Stimulated activated CD4-positive, alpha-beta T cell treated with anti-CD3 and anti-CD28 coated beads, TNF-alpha, amount 100 ng/mL, for 24 hours (primary cell): ENCODE measurements at places on chromosomes 4 and X.

DNA sequence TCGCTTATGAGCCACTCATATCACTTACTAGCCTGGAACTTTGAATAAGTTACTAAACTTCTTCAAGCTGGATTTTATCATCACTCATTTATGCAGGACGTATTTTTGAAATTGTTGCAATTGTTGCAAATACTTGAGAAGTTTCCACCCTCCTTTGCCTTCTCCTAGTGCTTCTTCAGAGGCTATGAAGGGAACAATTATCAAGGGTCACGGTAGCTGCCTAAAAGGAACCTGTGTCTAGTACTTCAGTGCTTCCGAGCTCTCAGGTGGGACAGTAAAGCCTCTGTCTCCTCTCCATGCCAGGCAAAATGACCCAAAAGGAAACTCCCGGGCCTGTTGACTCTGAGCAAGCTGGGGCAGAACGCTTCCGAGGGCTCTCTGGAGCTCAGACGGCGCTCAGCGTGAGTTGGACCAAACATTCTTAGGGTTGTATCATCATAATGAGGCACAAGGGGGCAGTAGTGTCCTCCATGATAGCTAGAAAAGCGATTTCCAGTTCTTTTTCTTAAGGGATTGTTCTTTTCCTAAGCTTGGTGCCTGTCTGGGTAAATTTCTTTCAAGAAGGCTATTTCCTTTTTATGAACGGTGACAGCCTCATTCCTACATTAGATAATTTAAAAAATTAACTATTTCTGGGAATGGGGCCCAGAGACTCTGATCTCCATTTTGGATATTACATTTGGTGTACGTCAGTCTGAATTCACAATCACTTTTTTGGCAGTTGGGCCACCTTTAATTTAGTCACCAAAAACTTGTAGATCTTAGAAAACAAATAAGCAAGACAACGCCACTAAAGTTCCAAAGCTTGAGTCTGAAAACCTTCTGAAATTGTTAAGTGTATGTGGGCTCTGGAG is 73.1 kb downstream of the PACRGL start:
- DNase-seq, result peak; percentile 0

DNA sequence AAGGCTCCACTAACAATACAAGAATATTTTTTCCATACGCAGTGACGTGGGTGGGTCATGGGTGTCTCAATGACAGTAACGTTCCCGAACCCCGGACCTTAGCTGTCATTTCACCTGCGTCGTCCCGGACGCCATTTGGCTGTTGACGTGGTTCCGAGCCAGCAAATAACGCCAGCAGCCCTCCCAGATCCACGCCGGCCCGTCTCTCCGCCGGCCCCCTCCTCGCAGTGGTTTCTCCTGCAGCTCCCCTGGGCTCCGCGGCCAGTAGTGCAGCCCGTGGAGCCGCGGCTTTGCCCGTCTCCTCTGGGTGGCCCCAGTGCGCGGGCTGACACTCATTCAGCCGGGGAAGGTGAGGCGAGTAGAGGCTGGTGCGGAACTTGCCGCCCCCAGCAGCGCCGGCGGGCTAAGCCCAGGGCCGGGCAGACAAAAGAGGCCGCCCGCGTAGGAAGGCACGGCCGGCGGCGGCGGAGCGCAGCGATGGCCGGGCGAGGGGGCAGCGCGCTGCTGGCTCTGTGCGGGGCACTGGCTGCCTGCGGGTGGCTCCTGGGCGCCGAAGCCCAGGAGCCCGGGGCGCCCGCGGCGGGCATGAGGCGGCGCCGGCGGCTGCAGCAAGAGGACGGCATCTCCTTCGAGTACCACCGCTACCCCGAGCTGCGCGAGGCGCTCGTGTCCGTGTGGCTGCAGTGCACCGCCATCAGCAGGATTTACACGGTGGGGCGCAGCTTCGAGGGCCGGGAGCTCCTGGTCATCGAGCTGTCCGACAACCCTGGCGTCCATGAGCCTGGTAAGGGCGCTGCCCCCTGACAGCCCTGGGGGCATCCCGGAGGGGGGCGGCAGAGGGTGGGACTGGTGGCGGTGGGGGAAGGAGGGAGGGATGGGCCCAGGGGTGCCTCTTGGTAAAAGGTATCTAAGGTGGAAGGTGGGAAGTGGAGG is at the start of gene CPE:
Gene CPE, plus strand, starts transcription at position 264 of the 933 bp plus-strand sequence. Its CDS starts 214 bp downstream, at position 478.
- peak; percentile 59 for DNase-seq

- no peak for DNase-seq
Measured at GRCh38 chr4:163108614-163109013, 58.1 kb downstream of the NAF1 start.

DNA sequence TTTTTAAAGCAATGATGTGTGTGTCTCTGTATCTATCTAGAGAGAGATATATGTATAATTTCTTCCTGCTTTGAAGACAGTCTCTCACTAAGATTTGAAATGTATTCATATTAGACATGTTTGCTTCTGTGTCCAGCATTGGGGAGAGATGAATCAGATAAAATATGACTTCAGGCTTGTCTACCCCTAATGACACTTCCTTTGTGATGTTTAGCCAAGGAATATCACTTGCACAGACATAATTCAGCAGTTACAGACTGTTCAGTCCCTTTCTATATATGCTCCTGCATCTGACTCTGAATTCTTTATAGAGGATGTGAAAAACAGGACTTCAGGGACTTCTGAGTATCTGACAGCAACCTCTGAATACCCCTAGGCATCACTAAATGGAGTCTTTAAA is 158.4 kb downstream of the DCLK2 start:
- DNase-seq, result no peak

- DNase-seq, result no peak
Measured at GRCh38 chrX:14355556-14355955, 173.8 kb upstream of the GLRA2 start.

DNA sequence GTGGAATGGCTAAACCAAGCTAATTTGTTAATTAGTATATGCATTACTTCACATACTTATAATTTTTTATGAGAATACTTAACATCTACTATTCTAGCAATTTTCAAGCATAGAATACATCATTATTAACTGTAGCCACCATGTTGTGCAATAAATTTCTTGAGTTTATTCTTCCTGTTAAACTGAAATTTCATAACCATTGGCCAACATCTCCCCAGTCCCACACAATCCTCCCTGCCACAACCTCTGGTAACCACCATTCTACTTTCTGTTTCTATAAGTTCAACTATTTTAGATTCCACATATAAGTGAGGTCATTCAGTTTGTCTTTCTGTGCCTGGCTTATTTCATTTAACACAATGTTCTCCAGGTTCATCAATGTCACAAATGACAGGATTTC is 208.5 kb downstream of the PPP4R3C start:
- no peak for DNase-seq

DNA sequence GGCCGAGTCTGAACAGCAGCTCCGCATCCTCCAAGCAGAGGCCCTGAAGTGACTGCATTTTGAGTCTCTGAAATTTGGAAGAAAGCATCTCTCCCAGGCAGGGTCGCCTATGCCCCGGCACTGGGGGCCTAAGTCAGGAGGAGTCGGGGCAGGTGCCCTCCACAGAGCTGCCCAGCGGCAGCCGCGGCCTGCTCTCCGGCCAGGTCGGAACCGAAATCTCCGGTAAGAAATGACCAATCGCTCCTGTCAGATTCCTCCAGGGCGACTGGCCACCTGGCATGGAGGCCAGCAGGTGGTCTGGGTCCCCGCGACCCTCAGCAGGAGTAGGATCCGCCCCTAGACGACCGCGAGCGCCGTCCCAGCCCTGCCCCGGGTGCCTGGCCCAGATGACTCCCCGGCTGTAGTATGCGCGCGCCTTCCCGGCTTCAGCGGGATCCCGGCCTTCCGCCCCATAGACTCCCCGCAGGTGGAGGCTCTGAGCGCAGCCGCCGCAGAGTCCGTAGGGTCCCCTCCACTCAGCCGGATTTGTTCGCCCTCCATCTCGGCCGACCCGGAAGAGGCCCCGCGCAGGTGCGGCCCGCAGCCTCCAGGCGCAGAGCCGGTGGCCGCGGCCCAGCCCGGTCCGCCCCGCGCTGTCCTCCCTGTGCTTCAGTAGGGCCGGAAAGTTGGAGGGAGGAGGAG is 1.5 kb downstream of the NKX1-1 start:
- no peak for DNase-seq

DNA sequence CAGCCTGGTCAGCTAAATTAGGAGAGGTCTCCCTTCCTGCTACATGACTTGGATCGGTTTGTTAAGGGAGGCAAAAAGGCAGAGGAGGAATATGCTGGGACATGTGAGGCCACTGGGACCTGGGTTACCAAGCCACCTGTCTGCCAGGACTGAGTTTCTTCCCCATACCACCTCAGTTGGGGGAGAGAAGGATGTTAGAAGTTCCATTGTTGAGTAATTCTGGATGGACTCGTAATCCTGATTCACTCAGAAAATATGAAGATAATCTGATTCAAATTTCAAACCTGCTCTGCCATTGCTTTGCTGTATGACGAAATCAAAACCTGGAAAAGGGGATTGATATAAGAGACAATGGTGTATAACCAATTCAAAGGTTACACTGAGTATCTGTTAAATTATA is 97.4 kb upstream of the S100G start:
- DNase-seq, result no peak

DNA sequence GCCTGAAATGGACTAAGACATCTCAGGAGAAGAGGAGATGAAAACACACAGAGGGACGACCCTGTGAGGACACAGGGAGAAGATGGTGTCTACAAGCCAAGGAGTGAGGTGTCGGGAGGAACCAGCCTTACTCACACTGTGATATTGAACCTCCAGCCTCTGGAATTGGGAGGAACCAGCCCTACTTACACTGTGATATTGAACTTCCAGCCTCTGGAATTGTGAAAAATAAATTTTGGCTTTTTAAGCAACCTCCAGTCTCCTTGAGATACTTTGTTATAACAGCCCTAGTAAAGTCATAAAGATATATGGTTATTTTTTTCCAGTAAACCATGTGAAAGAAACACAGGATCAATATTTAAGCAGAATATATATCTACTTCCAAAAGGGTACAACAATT is 76.5 kb downstream of the DHRSX start:
- no peak for DNase-seq

DNA sequence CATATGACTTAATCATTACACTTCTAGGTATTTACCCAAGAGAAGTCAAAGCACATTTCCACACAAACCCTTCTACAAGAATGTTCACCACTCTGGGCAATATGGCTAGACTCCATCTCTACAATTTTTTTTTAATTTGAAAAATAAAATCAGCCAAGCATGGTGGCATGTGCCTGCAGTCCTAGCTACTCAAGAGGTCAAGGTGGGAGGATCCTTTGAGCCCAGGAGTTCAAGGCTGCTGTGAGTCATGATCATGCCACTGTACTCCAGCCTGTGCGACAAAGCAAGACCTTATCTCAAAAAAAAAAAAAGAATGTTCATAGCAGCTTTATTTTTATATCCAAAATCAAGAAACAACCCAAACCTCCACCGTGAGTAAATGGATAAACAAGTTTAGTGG is 70.3 kb upstream of the MBNL3 start:
- DNase-seq, result no peak

- no peak for DNase-seq
Measured at GRCh38 chrX:6448003-6448402, 86.9 kb downstream of the VCX3A start.

DNA sequence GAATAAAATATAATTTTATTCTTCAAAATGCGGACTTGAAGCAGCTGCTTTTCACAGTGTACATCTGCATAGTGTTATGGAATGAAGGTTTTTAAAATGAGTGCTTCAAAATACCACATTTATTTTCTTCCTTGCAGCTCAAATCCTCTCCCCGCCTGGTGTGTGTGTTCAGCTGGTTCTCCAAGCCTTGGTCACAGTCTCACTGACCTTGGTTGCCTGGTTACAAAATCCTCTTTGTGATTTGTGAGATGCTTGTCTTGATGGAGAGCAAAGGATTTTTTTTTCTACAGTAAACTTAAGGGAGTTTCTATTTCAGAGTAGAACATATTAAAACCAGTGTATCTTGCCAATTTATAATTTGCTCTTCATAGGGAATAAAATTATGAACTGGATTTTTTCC is 139.2 kb downstream of the PCDH18 start:
- no peak for DNase-seq

DNA sequence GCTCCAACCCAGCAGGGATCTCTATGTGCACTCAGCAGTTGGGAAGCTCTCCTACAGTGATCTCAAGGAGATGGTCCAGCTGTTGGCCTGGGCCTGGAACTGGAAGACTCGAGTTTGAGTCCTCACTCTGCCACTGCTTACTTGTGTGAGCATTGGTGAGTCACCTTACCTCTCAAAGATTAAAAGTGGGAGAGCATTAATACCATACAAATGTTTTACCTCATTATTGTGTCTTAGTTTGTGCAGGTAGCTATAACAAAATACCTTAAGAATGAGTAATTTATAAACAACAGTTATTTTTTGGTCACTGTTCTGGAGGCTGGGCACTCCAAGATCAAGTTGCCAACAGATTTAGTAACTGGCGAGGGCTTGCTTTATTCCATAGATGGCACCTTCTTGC is 21.4 kb upstream of the ZNF827 start:
- no peak for DNase-seq
